ENCODE measurements at places on chromosomes 6 and 20.

GRCh38 chr6:167824591-167825331 is 1.9 kb upstream of the AFDN start:
- DNase-seq, result no peak

GRCh38 chr6:160781298-160781697 is 79.3 kb downstream of the PLG start:
- DNase-seq, result no peak

- DNase-seq, result no peak
Observed at GRCh38 chr6:39411465-39411864, 89.0 kb upstream of the KCNK16 start.

GRCh38 chr6:117381749-117382148 is 44.0 kb downstream of the ROS1 start:
- no peak for DNase-seq

DNA sequence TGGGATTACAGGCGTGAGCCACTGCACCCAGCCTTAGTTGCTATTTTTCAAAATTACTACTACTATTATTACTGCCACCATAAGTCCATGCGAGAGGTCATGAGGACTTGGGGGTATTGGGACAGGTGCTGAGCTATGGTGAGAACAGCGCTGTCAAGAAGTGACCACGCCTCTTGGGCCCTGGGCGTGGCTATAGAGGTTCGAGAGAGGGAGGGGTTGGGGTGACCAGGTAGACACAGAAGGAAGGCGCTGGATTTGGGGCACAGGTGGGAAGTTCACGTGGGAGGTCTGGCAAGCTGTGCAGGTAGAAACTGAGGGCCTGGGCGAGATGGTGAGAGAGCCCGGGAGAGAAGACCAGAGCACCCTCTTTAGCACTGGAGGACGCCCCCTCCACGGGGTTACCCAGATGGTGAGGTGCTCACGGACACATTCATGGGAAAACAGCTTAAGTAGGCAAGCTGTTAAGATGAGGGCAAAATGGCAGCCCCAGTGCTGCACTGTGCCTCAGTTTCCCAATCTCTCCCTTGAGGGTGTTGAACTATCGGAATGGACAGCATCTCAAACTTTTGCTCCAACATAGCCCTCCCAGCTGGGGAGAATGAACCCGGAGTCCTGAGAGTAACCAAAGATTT is 61.0 kb downstream of the RAB44 start:
- DNase-seq, result no peak

DNA sequence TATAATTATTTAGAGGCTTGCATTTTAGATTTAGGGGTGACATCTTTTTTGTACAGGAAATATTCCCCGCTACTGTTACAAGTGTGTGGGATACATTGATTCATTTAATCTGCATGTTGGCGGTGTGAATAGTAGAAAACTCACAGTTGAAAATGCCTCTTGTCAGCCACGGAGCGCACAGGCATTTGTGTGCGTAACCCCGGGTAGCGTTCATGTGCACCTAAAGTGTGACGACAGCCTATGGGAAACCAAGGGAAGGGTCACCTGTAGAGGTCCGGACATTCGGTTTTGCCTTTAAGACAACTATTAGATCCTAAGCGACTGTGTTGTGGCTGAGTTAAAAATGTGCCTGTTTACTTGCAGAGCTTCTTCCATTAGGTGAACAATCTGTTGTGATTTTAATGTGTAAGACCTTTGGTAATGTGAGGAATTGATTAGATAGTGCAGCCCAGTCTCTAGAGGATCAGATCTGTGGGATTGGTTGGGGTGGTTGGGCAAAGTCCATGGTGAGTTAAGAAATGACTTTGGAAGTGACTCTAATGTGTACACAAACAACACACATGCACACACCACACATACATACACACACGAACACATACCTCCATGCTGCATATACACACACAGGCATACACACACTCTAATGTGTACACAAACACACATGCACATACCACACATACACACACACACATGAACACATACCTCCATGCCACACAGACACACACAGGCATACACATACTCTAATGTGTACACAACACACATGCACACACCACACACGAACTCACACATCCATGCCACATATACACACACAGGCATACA is 15.7 kb downstream of the ERMARD start:
- no peak for DNase-seq

- no peak for DNase-seq
Observed at GRCh38 chr6:43243664-43244321, 512 bp downstream of the TTBK1 start.

GRCh38 chr20:62200491-62201172 is 17.8 kb downstream of the MTG2 start:
- no peak for DNase-seq

GRCh38 chr6:134642279-134642678 is 307.6 kb downstream of the ALDH8A1 start:
- DNase-seq, result no peak

GRCh38 chr20:16215041-16215440 is 358.2 kb downstream of the KIF16B start:
- DNase-seq, result no peak

DNA sequence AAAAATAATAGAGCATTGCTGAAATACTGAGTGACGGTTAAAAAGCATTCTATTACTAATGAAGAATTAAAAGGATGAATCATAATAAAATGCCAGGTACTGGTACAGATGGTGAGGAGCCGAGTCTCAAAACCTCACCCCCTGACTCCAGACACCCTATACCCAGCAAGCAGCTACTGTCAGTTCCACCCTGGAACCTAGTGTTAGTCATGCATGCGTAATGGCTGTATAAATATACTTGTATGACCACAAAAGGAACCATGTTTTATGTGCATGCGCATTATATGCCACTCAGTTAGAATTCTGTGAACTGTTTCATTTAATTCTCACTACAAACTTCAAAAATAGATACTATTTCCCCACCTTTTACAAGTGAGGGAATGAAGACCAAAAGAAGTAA is 568.7 kb upstream of the RNF217 start:
- DNase-seq, result no peak

GRCh38 chr6:84906514-84906913 is 142.1 kb upstream of the TBX18 start:
- DNase-seq, result no peak

- DNase-seq, result no peak
Observed at GRCh38 chr6:135527116-135527959, 29.8 kb upstream of the AHI1 start.

- no peak for DNase-seq
Observed at GRCh38 chr20:57620274-57620990, at the start of gene ZBP1. Gene ZBP1 (minus strand): TSS chr20:57620426. CDS start chr20:57620295, 131 bp downstream.

DNA sequence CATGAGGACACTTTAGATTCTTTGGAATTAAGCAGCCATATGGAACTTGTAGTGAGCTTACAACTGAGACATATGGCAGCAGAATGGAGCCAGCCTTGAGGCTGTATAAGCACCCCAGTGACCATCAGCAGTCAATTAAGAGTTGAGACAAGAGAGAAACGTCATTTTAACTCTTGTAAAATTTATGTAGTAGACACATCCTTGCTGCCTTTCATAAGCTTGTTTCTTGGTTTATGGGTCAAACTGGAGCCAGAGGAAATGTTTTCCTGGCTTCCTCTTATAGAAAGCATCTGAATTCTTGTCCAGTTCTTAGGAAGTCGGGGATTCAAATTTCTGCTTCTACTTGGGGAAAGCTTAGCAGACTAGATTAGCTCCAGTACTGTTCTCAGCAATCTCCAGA is 745.1 kb upstream of the MARCKS start:
- no peak for DNase-seq

DNA sequence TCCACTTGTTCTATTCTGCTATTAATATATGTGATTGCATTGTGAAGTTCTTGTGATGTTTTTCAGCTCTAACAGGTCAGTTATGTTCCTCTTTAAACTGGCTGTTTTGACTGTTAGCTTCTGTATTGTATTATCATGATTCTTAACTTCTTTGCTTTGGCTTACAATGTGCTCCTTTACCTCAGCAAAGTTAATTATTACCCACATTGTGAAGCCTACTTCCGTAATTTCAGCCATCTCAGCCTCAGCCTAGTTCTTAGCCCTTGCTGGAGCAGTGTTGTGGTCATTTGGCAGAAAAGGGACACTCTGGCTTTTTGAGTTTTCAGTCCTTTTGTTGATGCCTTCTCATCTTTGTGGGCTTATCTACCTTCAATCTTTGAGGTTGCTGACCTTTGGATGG is 440.2 kb downstream of the TBC1D32 start:
- DNase-seq, result no peak

DNA sequence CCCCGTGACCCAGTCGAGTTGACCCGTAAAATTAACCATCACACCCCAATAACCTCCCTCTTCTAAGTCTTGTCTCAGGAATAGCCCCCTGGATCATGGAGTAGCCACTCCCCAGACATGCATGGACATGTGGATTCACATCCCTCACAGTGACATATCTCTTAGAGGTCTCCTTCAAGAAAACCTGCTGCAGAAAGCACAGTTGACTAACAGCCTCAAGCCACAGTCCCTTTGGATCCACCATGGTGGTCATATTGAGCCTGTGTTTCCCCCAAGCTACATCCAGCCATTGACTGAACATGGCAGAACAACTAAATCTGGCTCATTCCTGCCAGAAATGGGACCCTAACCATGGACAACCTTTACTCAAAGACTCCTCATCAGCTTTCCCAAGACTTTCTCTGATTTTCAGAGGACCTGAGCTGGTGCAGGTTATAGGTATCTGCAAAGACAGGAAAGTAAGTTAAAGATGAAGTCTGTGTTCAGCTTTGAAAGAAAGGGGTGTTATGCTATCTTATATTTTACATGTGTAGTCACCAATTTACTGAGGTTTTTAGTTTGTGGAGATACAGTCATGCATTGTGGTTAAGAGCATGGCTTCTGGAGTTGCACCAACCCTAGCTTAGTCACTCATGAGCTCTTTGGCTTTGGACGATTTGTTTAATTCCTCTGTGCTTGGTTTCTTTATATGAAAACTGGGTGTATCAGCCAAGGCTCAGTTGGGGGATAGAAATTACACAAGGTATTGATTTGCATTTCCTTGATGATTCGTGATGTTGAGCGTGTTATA is 219.1 kb downstream of the MYLK4 start:
- DNase-seq, result no peak

GRCh38 chr6:138038142-138038870 is 68.9 kb downstream of the PERP start:
- DNase-seq, result no peak

- DNase-seq, result no peak
Observed at GRCh38 chr20:25274891-25275812, 27.3 kb downstream of the PYGB start.

GRCh38 chr6:156219973-156220372 is 557.2 kb upstream of the ARID1B start:
- no peak for DNase-seq

DNA sequence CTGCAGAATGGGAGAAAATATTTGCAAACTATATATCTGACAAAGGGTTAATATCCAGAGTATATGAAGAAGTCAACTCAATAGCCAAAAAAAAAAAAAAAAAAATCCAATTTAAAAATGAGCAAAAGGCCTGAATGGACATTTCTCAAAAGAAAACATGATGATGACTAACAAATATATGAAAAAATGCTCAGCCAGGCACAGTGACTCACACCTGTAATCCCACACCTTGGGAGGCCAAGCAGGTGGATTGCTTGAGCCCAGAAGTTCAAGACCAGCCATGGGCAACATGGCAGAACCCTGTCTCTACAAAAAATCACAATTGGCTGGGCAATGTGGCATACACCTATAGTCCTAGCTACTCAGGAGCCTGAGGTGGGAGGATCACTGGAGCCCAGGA is 2.1 kb upstream of the ECHDC1 start:
- no peak for DNase-seq

DNA sequence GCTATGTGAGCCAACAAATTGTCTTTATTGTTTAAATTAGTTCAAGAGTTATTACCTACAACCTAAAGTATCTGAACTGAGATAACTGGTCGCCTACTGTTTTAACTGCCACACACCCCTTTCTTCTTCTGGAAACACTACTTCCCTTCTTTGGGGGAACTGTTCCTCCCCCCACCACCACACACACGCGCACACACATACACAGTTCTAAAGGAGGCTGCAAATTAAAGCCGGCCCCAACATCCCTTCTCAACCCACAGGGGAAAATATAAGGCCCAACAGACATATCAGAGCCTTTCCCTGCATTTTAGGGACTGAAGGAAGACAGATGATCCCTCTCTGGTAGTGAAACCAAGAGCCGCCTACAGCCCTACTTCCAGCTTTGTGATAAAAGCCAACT is 348.0 kb upstream of the JARID2 start:
- DNase-seq, result no peak

DNA sequence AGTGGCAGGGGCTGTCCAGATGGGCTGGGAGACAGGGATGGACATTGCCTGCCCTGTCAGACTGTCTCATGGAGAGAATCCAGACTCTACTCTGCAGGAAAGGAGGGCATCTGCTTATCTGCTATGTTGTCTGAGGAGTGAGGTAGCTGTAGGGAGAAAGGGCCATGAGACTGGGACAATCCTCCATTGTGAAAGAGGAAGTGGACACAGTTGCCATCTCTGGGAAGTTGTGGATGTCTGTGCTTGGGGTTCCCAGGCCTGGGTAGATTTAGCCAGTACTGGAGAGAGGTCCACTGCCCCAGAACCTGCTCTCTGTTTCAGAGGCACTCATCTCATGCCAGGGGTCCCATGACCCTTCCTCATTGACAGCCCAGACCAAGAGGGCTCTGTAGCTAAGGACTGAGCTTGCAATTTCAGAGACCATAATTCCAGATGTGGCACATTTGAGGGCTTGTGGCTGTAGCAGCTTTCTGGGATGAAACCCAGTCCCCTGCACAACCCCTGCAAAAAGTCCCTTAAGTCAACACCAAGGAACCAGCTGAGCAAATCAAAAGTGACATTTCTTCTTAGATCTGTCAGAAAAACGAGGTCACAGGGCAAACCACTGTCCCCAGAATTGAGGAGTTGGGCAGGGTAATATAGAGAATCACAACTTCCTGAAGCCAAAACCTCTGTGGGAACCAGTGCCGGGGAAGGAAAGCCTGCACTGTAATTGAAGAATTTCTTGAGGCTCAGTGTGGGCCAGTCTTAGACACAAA is 4.1 kb upstream of the SIRPG start:
- DNase-seq, result no peak

DNA sequence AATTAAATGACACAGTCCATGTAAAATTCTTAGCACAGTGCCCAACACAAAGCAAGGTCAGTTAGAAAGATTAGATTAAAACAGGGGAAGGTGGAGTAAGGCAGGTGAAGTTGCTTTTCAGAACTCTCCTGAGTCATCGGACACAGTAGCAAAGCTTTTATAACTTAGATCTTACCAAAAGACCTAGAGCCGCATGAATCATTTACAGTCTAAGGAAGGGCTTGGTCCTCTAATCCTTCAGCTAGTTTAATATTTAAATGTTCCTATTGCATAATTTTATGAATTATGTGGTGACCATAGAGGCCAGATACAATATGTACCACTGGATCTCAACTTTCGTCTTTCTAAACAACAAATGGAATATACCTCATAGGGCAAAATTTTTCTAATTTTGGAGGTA is 202.1 kb upstream of the SNX9 start:
- DNase-seq, result no peak

- peak; percentile 60 for DNase-seq
Observed at GRCh38 chr20:50478162-50478990, 31.8 kb upstream of the PTPN1 start.

GRCh38 chr20:2006452-2007361 is 12.8 kb upstream of the PDYN start:
- DNase-seq, result peak; percentile 12
